Right cardiac atrium (tissue), 5 donors: ENCODE measurements at places on chromosomes 16 and 17.
A peak's percentile ranks its signal among the peaks of the same experiment; 100 is the strongest.

DNA sequence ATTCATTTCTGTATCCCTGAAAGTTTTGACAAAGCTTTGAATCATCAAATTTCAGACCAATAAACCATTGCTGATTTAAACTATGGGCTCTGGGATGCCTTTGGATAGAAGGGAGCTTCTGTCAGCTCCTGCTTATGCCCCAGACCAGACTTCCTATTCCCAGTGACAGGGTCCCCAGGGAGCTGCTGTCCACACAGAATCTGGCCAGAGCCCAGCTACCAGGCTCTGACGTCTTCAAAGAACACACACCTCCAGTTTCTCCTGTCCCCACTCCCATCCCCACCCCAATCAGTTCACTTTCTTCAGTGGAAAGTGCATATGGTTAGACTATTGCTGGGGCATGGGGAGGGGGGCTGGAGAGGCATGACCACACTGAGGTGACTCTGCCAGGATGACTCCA, 51.6 kb upstream of the SREBF1 start:
- no peak for DNase-seq

- no peak for DNase-seq
These were observed 15.1 kb upstream of the CD300LD start for GRCh38 chr17:74607221-74607620.

- peak; percentile 90 for DNase-seq
These were observed 4.5 kb downstream of the PRSS27 start for GRCh38 chr16:2715519-2715918.

DNA sequence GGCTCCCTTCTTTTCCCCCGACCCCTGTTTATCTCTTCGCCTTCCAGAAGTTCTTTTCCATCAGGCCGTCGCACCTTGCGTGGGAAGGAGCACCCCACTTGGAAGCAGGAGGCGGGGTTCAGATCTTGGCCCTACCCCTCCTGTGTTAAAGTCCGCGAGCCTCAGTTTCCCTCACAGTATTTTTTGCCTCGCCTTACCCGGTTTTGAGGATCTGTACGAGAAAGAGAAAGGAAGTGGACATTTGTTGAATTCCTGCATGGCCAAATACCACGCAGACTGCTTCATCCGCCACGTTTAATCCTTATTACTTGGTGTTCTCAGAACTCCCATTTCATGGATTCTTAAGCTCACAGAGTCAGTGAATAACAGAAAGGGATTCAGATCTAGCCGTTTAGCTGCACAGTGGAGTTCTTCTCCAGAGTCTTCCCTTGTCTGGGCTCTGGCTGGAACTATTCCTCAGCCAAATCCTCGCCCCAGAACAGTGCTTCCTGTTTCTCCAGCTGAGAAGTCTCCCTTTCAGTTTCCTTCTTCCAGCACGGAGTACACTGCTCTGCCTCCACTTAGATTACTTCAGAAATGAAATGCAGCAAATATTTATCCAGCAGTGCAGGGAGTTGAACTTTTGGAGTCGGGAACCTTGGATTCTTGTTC, 590 bp downstream of the TMEM219 start:
- DNase-seq: peak; percentile 20

DNA sequence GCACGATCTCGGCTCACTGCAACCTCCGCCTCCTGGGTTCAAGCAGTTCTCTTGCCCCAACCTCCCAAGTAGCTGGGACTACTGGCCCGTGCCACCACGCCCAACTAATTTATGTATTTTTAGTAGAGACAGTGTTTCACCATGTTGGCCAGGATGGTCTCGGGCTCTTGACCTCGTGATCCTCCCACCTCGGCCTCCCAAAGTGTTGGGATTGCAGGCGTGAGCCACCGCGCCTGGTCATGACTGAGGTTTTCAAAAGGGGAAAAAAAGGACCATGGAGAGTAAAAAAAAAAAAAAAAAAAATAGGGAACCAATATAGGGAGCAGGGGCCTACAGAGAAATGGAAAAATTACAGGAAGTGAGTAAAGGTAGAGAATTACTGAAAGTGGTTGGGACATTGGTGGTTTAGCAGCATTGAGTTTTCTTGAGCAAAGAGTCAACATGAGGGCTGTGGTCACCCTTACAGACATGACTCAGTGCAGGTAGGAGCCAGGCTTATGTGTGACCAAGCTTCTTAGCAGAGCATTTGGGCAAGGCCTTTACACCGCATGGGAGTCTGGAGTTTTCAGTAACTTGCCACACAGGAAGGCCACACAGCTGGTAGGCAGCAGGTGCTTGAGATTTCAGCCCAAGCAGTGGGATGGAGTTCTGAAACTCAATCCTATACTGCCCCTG, 447.3 kb downstream of the HS3ST3B1 start:
- DNase-seq: no peak
